ENCODE measurements at places on chromosomes 7 and 10. TPM values are rescaled to one million over a fixed set of nuclear protein-coding genes. Genes with fewer than 3 reads are reported as not detected.

FEZF1 gene
- total RNA-seq = not detected

NODAL gene
- total RNA-seq = not detected

STOX1 gene
- 1.1 TPM for total RNA-seq

DOCK1 gene
- total RNA-seq = 25.8 TPM

ANXA8L1 gene
- total RNA-seq = 120 TPM

GPR26 gene
- not detected for total RNA-seq

CALML5 gene
- not detected for total RNA-seq

OR9A2 gene
- not detected for total RNA-seq

PAOX gene
- total RNA-seq = 1.8 TPM

XRCC2 gene
- 4.5 TPM for total RNA-seq

TRIP6 gene
- total RNA-seq = 58.6 TPM

BTBD16 gene
- total RNA-seq = 0.58 TPM

ARHGAP22 gene
- total RNA-seq = 3.1 TPM

CFAP43 gene
- 0.19 TPM for total RNA-seq

REEP3 gene
- 14.1 TPM for total RNA-seq

ENTPD1 gene
- 0.17 TPM for total RNA-seq

ZYX gene
- 131 TPM for total RNA-seq

IL6 gene
- 1.9 TPM for total RNA-seq

PKD2L1 gene
- 0.06 TPM for total RNA-seq

TRPV5 gene
- total RNA-seq = not detected

OR6B1 gene
- not detected for total RNA-seq

PRPS1L1 gene
- not detected for total RNA-seq

SPDYE16 gene
- total RNA-seq = not detected

SLC13A1 gene
- total RNA-seq = not detected

SUN3 gene
- total RNA-seq = not detected

TMEM213 gene
- not detected for total RNA-seq

EVX1 gene
- total RNA-seq = 0.19 TPM

PON3 gene
- 45.3 TPM for total RNA-seq

NUDT1 gene
- 98.7 TPM for total RNA-seq

TRIM73 gene
- 3.1 TPM for total RNA-seq

SP4 gene
- 0.92 TPM for total RNA-seq

AGR3 gene
- not detected for total RNA-seq

GGCT gene
- total RNA-seq = 110 TPM

EPHB6 gene
- total RNA-seq = 0.17 TPM

TMEM176B gene
- total RNA-seq = not detected

TBC1D12 gene
- 6.3 TPM for total RNA-seq

URGCP gene
- 27.7 TPM for total RNA-seq
